ENCODE measurements at places on chromosomes 5 and 9. TPM values are rescaled to one million over a fixed set of nuclear protein-coding genes. Genes with fewer than 3 reads are reported as not detected.

The BTNL3 gene
- not detected for total RNA-seq

The NR6A1 gene
- total RNA-seq = 2.8 TPM

The AQP7 gene
- 0.33 TPM for total RNA-seq

The PCDHB14 gene
- total RNA-seq = 11.9 TPM

The SLC23A1 gene
- total RNA-seq = 0.40 TPM

The ESM1 gene
- 3.9 TPM for total RNA-seq

The GADD45G gene
- 5.5 TPM for total RNA-seq

The IL3 gene
- not detected for total RNA-seq

The DIPK1B gene
- 47.8 TPM for total RNA-seq

The IL9 gene
- total RNA-seq = not detected

The WWC1 gene
- 12.9 TPM for total RNA-seq

The LCP2 gene
- 10.2 TPM for total RNA-seq

The ANKRD18B gene
- 2.2 TPM for total RNA-seq

The MCTP1 gene
- 15.0 TPM for total RNA-seq

The EXOSC3 gene
- 33.9 TPM for total RNA-seq

The KIF20A gene
- total RNA-seq = 13.5 TPM

Measured in spinal cord (tissue), 10 donors.